ENCODE measurements at places on chromosomes 6 and 20.

DNA sequence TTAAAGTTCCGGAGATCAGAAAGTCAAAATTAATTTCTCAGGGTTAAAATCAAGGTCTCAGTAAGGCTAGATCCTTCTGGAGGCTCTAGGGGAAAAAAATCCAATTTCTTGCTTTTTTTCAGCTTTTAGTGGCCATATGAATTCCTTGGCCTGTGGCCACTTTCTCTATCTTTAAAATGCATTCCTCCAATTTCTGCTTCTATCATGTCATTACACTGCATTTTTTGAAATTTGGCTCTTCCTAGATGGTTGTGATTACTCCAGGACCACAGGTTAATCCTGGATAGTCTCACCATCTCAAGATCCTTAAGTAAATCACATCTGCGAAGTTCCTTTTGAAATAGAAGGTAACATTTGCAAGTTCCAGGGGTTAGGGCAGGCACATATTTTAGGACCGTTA is 1294.9 kb upstream of the CITED2 start:
- no peak for DNase-seq

GRCh38 chr20:49112596-49113274 is 66.6 kb downstream of the CSE1L start:
- no peak for DNase-seq

GRCh38 chr6:134454794-134455193 is 136.9 kb upstream of the SGK1 start:
- no peak for DNase-seq

- DNase-seq = no peak
Observed at GRCh38 chr6:1766654-1767053, 156.9 kb downstream of the FOXC1 start.

DNA sequence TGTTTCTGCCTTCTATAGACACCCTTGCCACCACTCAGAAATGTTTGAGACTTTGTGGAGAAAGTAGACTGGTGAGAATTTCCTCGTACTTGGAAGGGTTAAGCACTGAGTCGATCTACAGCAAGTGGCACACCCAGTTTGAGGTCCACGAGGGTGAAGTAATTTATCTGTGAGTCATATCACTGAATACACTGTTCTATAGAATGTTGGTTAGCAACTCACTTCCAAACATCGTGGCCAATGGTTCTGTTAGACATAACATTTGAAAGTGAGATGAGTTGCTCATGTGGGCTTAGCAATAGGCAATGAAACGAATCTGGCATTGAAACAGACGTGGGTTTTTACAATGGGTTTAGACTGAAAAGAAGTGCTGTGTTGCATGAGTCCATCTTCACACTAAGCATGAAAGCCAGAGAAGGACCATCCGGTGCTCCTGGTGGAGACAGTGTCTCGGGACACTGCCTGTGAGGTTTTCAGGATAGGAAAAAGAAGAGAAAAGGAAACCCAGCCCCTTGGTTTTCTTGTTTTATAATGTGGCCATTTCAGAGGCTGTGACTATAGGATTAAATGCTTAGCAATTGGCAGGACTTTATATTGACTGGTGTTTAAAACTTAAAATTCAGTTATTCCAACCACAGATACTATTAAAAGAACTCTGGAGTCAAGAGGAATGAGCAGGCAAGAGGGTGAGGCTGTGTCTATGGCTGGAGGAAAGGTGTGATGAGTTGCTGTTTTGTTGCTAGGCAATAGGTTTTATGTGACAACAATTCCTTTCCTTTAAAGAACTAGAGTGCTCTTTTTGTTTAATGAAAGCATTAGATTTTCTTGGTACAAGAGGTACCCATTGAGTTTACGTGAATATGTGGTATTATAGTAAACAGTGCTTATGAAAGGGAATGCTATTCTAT is 31.0 kb upstream of the EZR start:
- DNase-seq = peak; percentile 58

GRCh38 chr6:24494821-24495795 is at the start of gene ALDH5A1:
TSS of gene ALDH5A1 (plus strand) at chr6:24494969. CDS start at chr6:24494997, 28 bp downstream.
- DNase-seq = peak; percentile 87

GRCh38 chr6:85856235-85856634 is 213.5 kb upstream of the SYNCRIP start:
- no peak for DNase-seq

- no peak for DNase-seq
Observed at GRCh38 chr6:157056275-157056674, 267.0 kb downstream of the TMEM242 start.

DNA sequence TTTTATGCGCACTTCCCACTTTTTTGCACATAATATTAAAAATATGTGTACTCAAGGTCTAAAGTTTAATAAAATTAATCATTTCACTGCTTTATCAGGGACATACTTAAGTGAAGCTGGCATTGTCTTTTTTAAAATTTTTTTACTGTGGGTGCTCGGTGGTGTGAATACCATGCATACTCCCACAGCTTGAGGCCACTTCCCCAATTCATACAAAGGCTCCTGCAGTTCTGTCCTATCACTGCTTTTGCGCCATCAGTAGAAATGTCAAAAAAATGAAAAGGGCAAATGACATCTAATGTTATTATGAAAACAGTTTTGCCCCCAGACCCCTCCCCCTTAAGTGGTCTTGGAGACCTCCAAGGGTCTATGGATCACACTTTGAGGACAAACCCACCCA is 464.1 kb upstream of the ARID1B start:
- DNase-seq = peak; percentile 28

DNA sequence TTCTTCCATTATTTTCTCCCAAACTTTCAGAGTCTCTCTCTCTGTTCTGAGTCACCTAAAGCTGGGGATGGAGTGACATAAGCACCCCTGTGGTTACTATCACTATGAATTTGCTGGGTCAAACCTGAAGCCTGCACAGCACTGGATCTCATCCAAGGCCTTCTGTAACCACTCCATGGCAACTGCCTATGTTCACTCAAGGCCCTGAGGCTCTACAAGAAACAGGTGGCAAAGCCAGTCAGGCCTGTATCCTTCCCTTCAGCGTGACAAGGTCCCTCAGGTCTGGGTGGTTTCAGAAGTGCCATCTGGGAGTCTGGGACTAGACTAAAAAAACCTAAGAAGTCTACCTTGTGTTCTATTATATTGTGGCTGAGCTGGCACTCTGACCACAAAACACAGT is 1278.8 kb upstream of the EYS start:
- no peak for DNase-seq

DNA sequence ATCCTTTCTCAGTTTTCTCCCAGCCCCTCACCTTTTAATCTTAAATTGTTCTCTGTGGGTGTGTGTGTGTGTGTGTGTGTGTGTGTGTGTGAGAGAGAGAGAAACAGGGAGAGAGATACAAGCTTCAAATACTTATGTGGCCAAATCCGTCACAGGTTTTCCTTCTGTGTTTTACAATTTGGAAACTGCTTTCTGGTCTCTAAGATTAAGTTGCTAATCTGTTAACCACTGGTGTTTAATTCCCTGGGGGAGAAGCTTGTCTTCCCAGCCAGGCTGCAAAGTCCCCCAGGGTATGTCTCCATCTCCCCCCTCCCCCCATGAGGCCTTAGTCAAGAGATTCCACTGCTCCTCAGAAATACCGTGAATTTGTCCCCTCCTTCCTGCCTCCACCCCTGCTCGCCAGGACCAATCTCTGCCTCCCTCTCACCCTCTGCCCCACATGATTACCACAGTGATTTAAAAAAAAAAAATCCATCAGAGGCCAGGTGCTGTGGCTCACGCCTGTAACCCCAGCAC is 49.0 kb downstream of the RIPOR3 start:
- DNase-seq = no peak

Measured in suppressor macrophage treated with lipopolysaccharide for 1 hour (primary cell).